ENCODE measurements at places on chromosomes 4 and X.

DNA sequence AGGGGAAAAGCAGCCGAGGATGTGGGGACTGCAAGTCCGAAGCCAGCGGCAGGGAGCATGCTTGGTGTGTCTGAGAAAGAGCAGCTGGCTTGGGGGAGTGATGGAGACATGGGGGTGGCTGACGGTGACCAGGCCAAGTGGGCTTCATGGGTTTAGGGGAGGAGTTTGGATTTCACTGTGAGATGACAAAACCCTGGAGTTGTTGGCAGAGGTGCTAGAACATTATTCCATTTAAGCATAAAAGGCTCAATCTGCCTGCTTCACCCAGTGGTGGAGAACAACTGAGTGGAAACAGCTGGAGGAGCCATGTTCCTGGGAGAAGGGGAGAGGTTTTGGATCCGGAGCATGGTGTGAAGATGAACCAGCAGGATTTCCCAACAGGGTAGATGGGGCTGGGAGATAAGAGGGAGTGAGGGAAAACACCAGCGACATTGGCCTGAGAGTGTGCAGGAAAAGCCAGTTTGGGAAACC is 318.0 kb upstream of the TAPT1 start:
- H3K36me3 ChIP-seq = no peaks in the 10 kb centered on the region
- H3K4me1 ChIP-seq = no peaks in the 10 kb centered on the region
- H3K27me3 ChIP-seq = no peaks in the 10 kb centered on the region
- H3K4me3 ChIP-seq = no peak overlapping the region

- peaks cover 40% of the 10 kb centered on the region for H3K4me1 ChIP-seq
- H3K27me3 ChIP-seq = no peaks in the 10 kb centered on the region
- H3K4me3 ChIP-seq = no peak overlapping the region
- peaks cover 21% of the 10 kb centered on the region for H3K36me3 ChIP-seq
- no peak for DNase-seq
- H3K27ac ChIP-seq = no peak overlapping the region
Observed at GRCh38 chrX:45070116-45071007, 130.3 kb downstream of the DIPK2B start.

GRCh38 chr4:88335092-88335665 is 43.5 kb upstream of the HERC6 start:
- H3K27me3 ChIP-seq = peaks cover 4% of the 10 kb centered on the region
- H3K4me1 ChIP-seq = peaks cover 14% of the 10 kb centered on the region
- no peaks in the 10 kb centered on the region for H3K36me3 ChIP-seq
- H3K27ac ChIP-seq = no peak overlapping the region

GRCh38 chr4:184747034-184747830 is 13.3 kb upstream of the CENPU start:
- H3K27me3 ChIP-seq = no peaks in the 10 kb centered on the region
- H3K4me1 ChIP-seq = peaks cover 54% of the 10 kb centered on the region
- no peak overlapping the region for H3K4me3 ChIP-seq
- peak overlapping the region; percentile 63 for H3K27ac ChIP-seq
- DNase-seq = no peak
- peaks cover 12% of the 10 kb centered on the region for H3K36me3 ChIP-seq

DNA sequence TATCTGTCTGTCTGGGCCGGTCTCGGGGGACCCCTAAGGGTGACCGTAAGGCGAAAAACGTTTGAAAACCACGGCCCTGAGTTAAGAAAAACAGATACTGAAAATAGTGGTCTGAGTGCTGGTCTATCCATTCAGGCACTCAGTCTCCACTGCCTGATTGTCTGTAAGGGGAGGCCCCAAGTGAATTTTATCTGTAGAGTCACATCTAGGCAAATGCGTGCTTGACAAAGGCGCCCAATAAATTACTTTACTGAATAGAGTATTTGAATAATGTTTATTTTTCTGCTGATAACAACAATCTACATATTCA is 465 bp downstream of the HNRNPH2 start:
- H3K4me3 ChIP-seq = peak overlapping the region; percentile 95
- H3K27ac ChIP-seq = peak overlapping the region; percentile 95
- no peaks in the 10 kb centered on the region for H3K27me3 ChIP-seq
- H3K36me3 ChIP-seq = peaks cover 29% of the 10 kb centered on the region

DNA sequence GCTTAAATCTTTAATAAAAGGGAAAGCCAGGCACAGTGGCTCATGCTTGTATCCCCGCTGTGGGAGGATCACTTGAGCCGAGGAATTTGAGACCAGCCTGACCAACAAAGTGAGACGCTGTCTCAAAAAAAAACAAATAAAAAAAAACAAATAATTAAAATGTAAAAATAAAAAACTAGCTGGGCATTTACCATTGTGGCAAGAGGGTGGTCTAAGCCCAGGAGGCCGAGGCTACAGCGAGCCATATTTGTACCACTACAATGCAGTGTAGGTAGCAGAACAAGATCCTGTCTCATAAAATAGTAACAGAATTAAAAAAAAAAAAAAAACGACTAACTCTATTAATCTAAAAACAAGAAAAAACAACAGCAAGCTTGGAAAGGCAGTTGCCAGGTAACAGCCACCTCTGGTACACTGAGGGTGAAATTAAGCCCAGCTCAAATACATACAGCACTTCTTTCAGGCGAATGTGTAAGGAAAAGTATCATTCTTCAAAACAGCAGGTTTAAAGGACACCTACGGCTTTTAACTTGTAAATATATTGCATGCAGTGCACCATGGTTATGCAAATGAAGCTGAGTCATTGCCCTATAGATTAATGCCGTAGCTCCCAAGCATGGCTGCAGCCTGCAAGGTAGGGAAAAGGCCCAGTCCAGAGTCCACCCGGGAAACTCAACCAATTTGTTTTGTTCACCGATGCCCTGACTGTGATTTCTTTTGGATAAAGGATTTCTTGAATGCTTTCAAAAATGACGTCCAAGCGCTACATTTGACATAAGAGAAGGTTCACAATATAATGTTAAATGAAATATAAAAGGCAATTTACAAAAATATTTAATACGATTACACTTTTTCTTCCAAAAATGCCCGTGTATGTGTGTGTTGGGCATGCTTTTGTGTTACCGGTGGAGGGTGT is 14.5 kb upstream of the TXLNG start:
- DNase-seq = peak; percentile 4
- no peaks in the 10 kb centered on the region for H3K36me3 ChIP-seq
- H3K4me1 ChIP-seq = peaks cover 3% of the 10 kb centered on the region
- no peak overlapping the region for H3K4me3 ChIP-seq

- H3K4me1 ChIP-seq = no peaks in the 10 kb centered on the region
- H3K27me3 ChIP-seq = no peaks in the 10 kb centered on the region
- H3K36me3 ChIP-seq = no peaks in the 10 kb centered on the region
- H3K4me3 ChIP-seq = no peak overlapping the region
Observed at GRCh38 chr4:177281351-177281909, 28.2 kb upstream of the NEIL3 start.

- no peak overlapping the region for H3K4me3 ChIP-seq
- H3K27ac ChIP-seq = no peak overlapping the region
- H3K36me3 ChIP-seq = peaks cover 49% of the 10 kb centered on the region
- DNase-seq = no peak
Observed at GRCh38 chr4:3091464-3091863, 17.0 kb downstream of the HTT start.

DNA sequence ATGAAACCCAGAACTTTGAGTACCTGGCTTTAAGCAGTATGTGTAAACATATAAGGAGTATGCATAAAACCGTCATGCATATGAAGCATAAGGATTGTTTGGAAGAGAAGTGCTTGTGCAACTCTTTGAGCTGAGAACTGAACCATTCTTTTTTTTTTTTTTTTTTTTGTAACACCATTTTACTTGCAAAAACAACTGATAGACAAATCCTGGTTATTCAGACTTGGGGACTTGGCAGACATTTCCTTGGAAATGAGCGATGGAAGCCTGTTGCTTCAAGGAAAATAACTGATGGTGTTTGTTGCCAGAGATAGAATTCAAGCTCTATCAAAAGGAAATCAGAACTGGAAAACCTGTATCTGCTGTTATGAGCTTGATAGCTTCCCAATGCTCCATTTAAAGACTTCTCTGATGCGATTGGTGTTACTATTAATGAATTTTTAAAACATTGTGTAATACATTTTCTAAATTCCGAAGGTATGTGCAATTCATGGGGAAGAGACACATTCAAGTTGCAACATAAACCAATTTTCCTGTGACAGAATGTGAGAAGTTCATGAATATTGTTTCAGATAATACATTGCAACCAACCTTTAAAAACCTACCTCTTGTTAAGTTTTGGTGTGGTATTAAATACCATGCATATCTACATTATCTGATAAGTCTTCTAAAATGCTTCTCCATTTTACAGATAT is 47.0 kb upstream of the FAT1 start:
- H3K4me1 ChIP-seq = no peaks in the 10 kb centered on the region
- no peak overlapping the region for H3K4me3 ChIP-seq
- H3K27me3 ChIP-seq = no peaks in the 10 kb centered on the region
- H3K27ac ChIP-seq = no peak overlapping the region
- no peaks in the 10 kb centered on the region for H3K36me3 ChIP-seq

- no peak overlapping the region for H3K27ac ChIP-seq
- H3K4me3 ChIP-seq = no peak overlapping the region
- H3K36me3 ChIP-seq = no peaks in the 10 kb centered on the region
- no peaks in the 10 kb centered on the region for H3K4me1 ChIP-seq
- H3K27me3 ChIP-seq = no peaks in the 10 kb centered on the region
- no peak for DNase-seq
Observed at GRCh38 chr4:101708293-101709039, 82.1 kb upstream of the BANK1 start.

- DNase-seq = no peak
- H3K4me3 ChIP-seq = no peak overlapping the region
- no peaks in the 10 kb centered on the region for H3K27me3 ChIP-seq
- H3K36me3 ChIP-seq = no peaks in the 10 kb centered on the region
Observed at GRCh38 chr4:31803526-31804195, 1083.5 kb downstream of the PCDH7 start.

- H3K27ac ChIP-seq = no peak overlapping the region
- no peaks in the 10 kb centered on the region for H3K4me1 ChIP-seq
- H3K27me3 ChIP-seq = peaks cover 8% of the 10 kb centered on the region
Observed at GRCh38 chrX:132612821-132613564, 124.2 kb upstream of the MBNL3 start.

GRCh38 chr4:36054694-36055422 is 189.5 kb downstream of the ARAP2 start:
- no peak overlapping the region for H3K27ac ChIP-seq
- peaks cover 3% of the 10 kb centered on the region for H3K36me3 ChIP-seq
- no peak for DNase-seq
- no peaks in the 10 kb centered on the region for H3K4me1 ChIP-seq
- H3K4me3 ChIP-seq = no peak overlapping the region

- H3K4me3 ChIP-seq = no peak overlapping the region
- no peaks in the 10 kb centered on the region for H3K27me3 ChIP-seq
- no peak for DNase-seq
- H3K4me1 ChIP-seq = no peaks in the 10 kb centered on the region
- peaks cover 32% of the 10 kb centered on the region for H3K36me3 ChIP-seq
Observed at GRCh38 chr4:121842862-121843261, 19.2 kb upstream of the CCNA2 start.

- H3K27me3 ChIP-seq = peaks cover 4% of the 10 kb centered on the region
- H3K4me1 ChIP-seq = peaks cover 5% of the 10 kb centered on the region
- DNase-seq = no peak
Observed at GRCh38 chr4:74529284-74530041, 84.5 kb downstream of the AREG start.

DNA sequence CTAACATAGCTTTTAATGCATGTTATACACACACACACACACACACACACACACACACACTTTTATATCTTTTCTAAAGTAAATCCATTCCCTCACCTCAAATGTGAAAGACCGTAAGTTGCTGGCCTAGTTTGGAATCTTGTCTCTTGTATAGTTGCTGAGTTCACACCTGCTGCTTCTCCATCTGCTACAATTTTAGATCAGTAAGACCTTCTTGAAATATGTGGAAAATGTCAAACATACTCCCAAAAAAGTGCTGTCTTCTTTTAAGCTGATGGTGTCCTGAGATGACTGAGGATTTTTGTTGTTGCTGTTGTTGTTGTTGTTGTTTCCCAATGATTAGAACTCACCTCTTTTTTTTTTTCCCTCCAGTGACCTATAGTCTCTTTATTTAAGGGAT is 121.3 kb downstream of the SNCA start:
- no peaks in the 10 kb centered on the region for H3K36me3 ChIP-seq
- no peak for DNase-seq
- no peak overlapping the region for H3K4me3 ChIP-seq
- no peaks in the 10 kb centered on the region for H3K4me1 ChIP-seq
- no peaks in the 10 kb centered on the region for H3K27me3 ChIP-seq

DNA sequence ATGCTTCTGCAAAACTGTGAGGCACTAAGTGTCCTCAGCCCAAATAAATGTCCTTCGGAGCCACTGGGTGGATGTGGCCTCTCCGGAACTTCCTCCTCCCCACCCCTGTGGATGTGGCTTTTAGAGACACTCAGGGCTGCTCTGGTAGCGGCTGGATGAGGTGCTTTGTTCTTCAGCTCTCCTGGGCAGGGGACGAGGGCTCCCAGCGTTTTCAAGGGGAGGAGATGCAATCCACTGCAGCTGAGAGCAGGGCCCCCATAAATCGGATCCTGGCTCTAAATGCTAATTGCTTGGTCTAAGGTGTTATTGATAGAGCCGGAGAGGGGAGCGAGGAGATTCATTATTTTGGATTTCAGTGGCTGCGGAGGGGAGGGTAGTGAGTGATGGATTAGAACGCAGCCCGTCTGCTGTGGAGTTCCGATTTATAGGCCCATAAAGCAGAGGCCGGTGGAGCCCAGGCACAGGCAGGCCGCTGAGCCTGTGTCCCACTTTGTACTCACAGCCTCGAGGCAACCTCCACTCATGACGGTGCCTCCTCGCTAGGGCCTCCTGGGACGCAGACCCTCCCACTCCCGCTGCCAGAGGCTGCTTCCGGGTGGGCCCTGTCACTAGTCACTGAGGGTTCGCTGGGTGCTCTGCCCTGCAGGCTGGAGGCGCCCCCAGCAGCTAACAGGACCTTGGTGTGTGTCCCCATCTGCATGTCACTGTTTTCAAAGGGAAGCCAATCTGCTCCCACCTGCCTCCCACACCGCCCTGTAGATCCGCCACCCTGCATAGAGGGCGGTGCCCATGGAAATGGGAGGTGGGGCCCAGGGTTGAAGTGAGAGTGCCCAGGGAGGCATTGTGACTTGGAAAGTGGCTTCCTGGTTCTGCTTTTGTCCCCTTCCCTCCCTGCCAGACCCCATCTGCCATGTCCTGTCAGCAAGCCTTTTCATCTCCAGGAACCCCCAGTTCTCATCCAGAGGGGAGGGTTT is 135.4 kb upstream of the PSAPL1 start:
- no peak for DNase-seq
- H3K36me3 ChIP-seq = no peaks in the 10 kb centered on the region
- no peaks in the 10 kb centered on the region for H3K4me1 ChIP-seq
- no peak overlapping the region for H3K4me3 ChIP-seq
- no peak overlapping the region for H3K27ac ChIP-seq
- H3K27me3 ChIP-seq = no peaks in the 10 kb centered on the region

DNA sequence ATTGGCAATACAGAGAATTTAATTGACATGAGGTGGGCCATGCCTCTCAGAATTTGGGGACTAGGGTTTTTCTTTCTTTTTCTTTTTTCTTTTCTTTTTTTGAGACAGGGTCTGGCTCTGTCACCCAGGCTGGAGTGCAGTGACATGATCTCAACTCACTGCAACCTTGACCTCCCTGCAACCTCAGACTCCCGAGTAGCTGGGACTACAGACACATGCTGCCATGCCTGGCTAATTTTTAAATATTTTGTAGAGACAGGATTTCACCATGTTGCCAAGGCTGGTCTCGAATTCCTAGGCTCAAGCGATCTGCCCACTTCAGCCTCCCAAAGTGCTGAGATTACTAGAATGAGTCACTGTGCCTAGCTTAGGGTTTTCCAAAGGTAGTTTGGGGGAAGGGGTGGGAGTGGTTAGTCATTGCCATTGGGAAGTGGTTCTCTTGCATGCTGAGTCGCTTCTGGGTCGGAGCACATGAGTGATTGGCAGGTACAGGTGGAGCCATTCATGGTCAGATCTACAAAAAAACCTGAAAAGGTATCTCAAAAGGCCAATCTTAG is 54.5 kb downstream of the MID2 start:
- H3K4me3 ChIP-seq = no peak overlapping the region
- no peaks in the 10 kb centered on the region for H3K36me3 ChIP-seq
- DNase-seq = no peak
- no peaks in the 10 kb centered on the region for H3K4me1 ChIP-seq
